ENCODE measurements at places on chromosomes 1 and 21. TPM values are rescaled to one million over a fixed set of nuclear protein-coding genes. Genes with fewer than 3 reads are reported as not detected.

TMEM52 gene
- polyA plus RNA-seq = 6.5 TPM

ZNF683 gene
- not detected for polyA plus RNA-seq

OR2T35 gene
- not detected for polyA plus RNA-seq

HFM1 gene
- 0.39 TPM for polyA plus RNA-seq

C8B gene
- not detected for polyA plus RNA-seq

FCRL5 gene
- not detected for polyA plus RNA-seq

ZYG11A gene
- polyA plus RNA-seq = 1.3 TPM

ATP5PF gene
- 329 TPM for polyA plus RNA-seq

TMEM54 gene
- 51.4 TPM for polyA plus RNA-seq

LRRC7 gene
- polyA plus RNA-seq = 1.4 TPM

GNG4 gene
- 280 TPM for polyA plus RNA-seq

TNFRSF4 gene
- polyA plus RNA-seq = 1.2 TPM

LHX8 gene
- not detected for polyA plus RNA-seq

CAMK2N1 gene
- 171 TPM for polyA plus RNA-seq

NSL1 gene
- polyA plus RNA-seq = 30.1 TPM

IGSF8 gene
- polyA plus RNA-seq = 111 TPM

ADORA1 gene
- polyA plus RNA-seq = 32.5 TPM

TSTD1 gene
- polyA plus RNA-seq = 134 TPM

LAMC1 gene
- 33.5 TPM for polyA plus RNA-seq

RBM34 gene
- 47.3 TPM for polyA plus RNA-seq

SASS6 gene
- 1.4 TPM for polyA plus RNA-seq

PBXIP1 gene
- polyA plus RNA-seq = 117 TPM

SLC45A1 gene
- polyA plus RNA-seq = 12.6 TPM

OR2L2 gene
- not detected for polyA plus RNA-seq

GPR153 gene
- 4.4 TPM for polyA plus RNA-seq

CASQ1 gene
- polyA plus RNA-seq = 4.6 TPM

ANGPTL3 gene
- not detected for polyA plus RNA-seq

HEYL gene
- 10.7 TPM for polyA plus RNA-seq

TSHB gene
- polyA plus RNA-seq = not detected

RGL1 gene
- polyA plus RNA-seq = 15.1 TPM

S100A7A gene
- not detected for polyA plus RNA-seq

MFAP2 gene
- 162 TPM for polyA plus RNA-seq

HMGCS2 gene
- not detected for polyA plus RNA-seq

SNX7 gene
- polyA plus RNA-seq = 2.2 TPM

TTLL10 gene
- polyA plus RNA-seq = 1.7 TPM

TCEANC2 gene
- 6.2 TPM for polyA plus RNA-seq

HSD3B1 gene
- polyA plus RNA-seq = not detected

KIAA1614 gene
- polyA plus RNA-seq = 8.3 TPM

CFH gene
- polyA plus RNA-seq = 6.4 TPM

THEM5 gene
- not detected for polyA plus RNA-seq

RAP1GAP gene
- 60.7 TPM for polyA plus RNA-seq

SLAMF9 gene
- polyA plus RNA-seq = not detected

GFI1 gene
- not detected for polyA plus RNA-seq

NPPB gene
- polyA plus RNA-seq = 0.56 TPM

HSPB7 gene
- 1.5 TPM for polyA plus RNA-seq

SAMD11 gene
- 2.4 TPM for polyA plus RNA-seq

CTSK gene
- 4.0 TPM for polyA plus RNA-seq

RIMKLA gene
- 29.9 TPM for polyA plus RNA-seq

CYP4B1 gene
- 0.39 TPM for polyA plus RNA-seq

HSPA6 gene
- polyA plus RNA-seq = 0.39 TPM

FMOD gene
- polyA plus RNA-seq = 7.9 TPM

MANEAL gene
- 98.9 TPM for polyA plus RNA-seq

C1QTNF12 gene
- polyA plus RNA-seq = 1.4 TPM
